ENCODE measurements at places on chromosomes 11 and 22.

DNA sequence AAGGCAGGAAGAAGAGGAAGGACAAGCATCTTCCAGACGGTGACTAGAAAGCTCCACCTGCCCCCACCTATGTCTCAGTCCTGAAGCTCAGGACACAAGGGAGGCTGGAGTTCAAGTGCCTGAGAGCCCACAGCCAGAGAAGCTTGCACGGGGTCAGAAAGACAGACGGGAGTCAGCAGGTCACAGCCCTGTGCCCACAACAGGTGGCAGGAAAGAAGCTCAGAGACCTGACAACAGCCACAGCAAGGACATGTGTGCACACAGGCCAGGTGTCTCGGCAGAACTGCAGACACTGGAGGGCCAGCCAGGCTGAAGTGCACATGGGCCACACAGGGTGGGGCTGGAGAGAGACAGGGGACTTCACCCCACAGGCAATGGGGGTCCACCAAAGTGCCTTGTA is 37.2 kb upstream of the MOB2 start:
- DNase-seq, result no peak

DNA sequence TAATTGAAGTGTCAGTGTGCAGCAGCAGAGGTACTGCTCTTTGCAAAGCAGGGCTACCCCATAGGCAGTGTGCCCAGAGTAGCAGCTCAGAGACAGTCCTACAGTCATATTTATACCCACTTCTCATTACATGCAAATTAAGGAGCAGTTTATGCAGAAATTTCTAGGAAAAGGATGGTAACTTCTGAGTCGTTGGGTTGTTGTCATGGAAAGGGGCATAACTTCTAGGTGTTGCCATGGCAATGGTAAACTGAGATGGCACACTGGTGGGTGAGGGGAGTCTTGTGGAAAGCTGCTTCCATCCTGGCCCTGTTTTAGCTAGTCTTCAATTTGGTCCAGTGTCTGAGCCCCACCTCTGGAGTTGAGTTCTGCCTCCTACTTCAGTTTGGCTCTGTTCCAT is 77.4 kb downstream of the MN1 start:
- no peak for DNase-seq

- DNase-seq, result no peak
Observed at GRCh38 chr11:70804139-70804837, 406.0 kb downstream of the CTTN start.

DNA sequence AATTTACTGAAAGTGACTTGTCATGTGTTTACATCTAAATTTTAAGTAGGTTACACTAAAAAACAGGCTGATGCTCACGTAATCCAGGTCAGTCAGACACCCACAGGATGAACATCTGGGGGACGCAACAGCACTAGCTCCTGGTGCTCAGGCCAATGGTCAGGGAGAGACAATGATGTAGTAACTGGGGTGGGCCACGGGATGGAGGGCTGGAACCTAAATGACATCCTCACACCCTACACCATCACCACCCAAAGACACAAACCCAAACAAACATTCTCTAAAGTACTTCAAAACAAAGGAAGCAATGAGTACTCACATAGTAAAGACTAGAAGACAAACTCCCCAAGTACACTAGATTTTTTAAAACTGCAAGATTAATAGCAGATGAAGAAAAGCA is 53.5 kb upstream of the SLC25A1 start:
- no peak for DNase-seq

DNA sequence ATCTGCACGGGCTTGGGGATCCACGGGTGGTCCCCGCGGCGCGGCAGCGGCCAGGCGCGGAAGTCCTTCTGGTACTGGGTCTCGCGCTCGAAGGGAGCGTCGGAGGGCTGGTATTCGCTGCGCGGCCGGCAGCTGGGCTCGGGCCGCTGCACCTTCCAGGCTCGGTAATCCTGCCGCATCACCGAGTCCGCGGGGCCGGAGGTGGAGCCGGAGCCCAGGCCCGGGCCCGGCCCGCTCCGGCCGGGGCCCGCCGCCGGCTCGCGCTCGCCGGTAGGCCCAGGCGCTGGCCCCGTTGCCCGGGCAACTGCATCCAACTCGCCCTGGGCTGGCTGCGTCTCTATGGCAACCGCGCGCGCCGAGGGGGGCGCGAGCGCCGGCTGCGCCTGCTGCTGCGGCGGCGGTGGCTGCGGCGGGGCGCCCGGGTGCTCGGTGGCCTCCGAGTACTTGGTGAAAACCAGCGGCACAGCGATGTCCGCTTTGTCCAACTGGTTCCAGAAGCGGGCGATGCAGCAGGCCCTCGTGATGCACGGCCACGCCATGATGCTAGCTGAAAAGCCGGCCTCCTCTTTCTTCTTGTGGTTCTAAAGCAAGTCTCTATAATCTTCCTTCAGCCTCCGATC is 897 bp downstream of the MAP6 start:
- no peak for DNase-seq

GRCh38 chr11:64881476-64881875 is 3.1 kb upstream of the EHD1 start:
- no peak for DNase-seq

DNA sequence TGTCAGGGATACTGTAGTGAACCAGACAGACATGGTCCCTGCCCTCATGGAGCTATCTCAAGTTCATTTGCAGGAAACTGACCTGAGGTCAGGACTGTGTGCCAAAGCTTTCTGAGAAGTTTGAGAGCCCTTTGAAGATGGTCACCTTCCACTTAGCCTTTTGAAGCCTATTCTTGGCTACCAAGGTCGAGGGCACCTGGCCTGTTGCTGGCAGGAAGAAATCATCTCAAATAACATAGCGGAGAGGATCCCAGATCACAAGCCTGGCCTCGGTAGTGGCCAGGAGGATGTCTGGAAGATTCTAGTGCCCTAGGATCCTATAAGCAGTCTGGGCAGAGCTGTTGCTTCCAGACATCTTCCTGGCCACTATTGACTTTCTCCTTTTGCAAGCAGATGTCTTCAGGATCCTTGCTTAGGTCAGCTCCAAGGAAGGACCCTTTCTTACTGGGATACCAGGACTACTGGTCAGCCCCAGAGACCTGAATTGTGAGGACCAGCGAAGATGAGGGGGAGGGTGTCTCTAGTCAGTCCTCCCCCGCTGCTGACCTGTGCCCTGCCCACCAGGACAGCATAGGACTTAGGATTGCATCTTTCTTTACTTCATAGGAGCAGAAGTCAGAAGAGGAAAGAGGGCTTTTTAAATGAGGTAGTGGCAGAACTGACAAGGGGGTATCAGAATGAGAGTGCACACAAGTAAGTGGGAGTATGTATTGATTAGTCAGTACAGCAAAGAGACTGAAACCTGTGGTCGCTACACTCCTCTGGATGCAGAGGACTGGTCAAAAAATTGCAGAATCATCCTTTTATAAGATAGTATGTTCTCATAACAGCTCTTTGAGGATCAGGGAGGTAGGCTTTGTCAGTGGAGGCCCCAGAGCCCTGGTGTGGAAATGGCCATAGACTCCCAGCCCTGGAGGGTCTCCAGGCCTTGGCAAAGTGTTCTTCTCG is 94.8 kb downstream of the TEAD1 start:
- no peak for DNase-seq

GRCh38 chr11:128005562-128005961 is 581.8 kb downstream of the ETS1 start:
- DNase-seq, result no peak

- no peak for DNase-seq
Observed at GRCh38 chr11:72595292-72595684, 78.9 kb downstream of the PDE2A start.

All from stimulated activated CD8-positive, alpha-beta memory T cell treated with anti-CD3 and anti-CD28 coated beads, Interleukin-15, amount 100 ng/mL, for 24 hours (primary cell).